ENCODE measurements at places on chromosomes 2 and 18.

- DNase-seq, result peak; percentile 54
These were observed 86.3 kb downstream of the PTPN4 start for GRCh38 chr2:119846021-119846420.

DNA sequence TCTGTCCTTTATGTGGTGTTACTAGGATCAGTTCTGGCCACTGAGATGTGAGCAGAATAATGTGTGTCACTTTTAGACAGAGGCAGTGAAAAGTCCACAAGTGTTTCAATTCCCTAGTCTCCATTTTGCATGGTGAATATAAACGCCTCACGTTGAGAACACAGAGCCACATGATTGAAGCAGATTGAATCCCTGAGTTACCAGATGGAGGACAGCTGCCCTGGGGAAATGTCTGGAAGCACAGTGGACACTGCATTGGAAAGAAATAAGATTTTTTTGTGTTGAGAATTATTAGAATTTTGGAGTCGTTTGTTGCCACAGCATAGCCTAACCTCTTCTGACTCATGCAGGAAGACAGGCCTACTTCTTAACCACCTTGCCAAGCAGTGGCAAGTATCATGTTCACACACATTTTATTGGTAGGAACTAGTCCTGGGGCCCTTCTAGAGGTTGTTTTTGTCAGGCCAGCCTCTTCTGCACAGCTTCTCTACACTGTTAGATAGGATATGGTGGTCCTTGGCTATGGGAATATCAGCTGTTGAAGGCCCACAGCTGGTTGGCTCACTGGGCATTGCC, 188.6 kb downstream of the TMEM182 start:
- peak; percentile 25 for DNase-seq

DNA sequence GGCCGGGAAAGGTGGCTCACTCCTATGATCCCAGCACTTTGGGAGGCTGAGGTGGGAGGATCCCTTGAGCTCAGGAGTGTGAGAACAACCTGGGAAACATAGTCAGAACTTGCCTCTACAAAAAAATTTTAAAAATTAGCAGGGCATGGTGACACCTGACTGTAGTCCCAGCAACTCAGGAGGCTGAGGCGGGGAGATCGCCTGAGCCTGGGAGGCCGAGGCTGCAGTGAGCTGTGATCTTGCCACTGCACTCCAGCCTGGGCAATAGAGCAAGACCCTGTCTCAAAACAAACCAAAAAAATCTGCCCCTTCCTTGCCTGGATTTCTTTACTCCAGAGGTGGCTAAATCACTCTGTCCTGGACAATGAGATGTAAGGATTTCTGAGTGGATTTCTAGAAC, 197.7 kb downstream of the NRP2 start:
- DNase-seq, result no peak

- DNase-seq, result no peak
These were observed 59.4 kb downstream of the MMADHC start for GRCh38 chr2:149527998-149528755.

- DNase-seq, result no peak
These were observed 63.9 kb downstream of the LRRFIP1 start for GRCh38 chr2:237691029-237691907.
